ENCODE measurements at places on chromosomes 7 and 10.

GRCh38 chr7:13411636-13412035, 577.8 kb downstream of the ETV1 start:
- no peak for DNase-seq

DNA sequence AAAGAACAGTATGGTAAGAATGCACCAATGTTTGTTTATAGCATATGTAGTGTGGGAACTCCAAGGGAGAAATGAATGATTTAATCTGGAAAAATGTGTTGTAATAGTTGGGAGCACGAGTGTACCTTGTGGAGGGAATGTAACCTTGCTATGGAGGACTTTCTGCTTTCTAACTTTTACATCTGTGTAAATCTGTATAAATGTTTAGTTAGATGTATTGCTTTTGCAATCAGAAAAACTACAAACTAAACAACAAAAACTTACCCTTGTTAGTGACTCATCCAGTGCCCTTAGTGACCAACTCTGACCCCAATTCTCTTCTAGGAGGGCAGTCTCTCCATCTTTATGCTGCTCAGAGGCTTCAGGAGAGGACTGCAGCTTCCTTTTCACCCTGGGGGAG, 89.3 kb downstream of the CCNY start:
- no peak for DNase-seq

DNA sequence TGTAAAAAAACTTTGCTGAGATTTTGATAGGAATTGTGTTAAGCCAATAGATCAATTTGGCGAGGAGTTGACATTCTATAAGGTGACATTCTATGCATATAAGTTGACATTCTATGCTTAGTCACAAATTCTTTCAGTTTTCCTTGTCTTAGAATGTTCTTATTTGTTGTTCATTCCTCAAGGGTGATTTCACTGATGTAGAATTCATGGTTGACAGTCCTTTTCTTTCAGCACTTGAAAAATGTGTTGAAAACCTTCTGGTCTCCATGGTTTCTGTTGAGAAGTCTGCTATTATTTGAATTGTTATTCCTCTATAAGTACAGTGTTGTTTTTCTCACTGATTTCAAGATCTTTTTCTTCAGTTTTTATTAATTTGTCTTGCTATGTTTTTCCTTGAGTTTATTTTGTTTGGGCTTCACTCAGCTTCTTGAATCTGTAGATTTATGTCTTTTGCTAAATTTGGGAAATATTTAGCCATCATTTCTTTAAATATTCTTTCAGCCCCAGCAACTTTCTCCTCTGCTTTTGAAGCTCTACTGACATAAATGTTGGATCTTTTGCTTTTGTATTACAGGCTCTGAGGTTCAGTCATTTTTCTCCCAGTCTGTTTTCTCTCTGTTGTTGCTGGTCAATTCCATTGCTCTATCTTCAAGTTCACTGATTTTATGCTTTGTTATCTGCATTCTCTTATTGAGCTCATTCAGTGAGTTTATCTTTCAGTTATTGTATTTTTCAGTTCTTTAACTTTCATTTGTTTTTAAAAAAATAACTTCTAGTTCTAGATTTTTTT, 154.9 kb downstream of the SDK1 start:
- no peak for DNase-seq

GRCh38 chr10:103502849-103503660, 9.6 kb downstream of the NEURL1 start:
- DNase-seq: no peak

- no peak for DNase-seq
Observed at GRCh38 chr10:34186745-34187144, 628.4 kb downstream of the PARD3 start.

- no peak for DNase-seq
Observed at GRCh38 chr7:51280156-51280555, 36.5 kb downstream of the COBL start.

Measured in activated gamma-delta T cell treated with Interleukin-2 at 50 U/mL for 16 hours (primary cell).